ENCODE measurements at places on chromosomes 7 and 10. TPM values are rescaled to one million over a fixed set of nuclear protein-coding genes. Genes with fewer than 3 reads are reported as not detected.

- no peak overlapping the region for H3K27ac ChIP-seq
- H3K36me3 ChIP-seq: no peaks in the 10 kb centered on the region
- no peak overlapping the region for H3K4me3 ChIP-seq
- no peak for DNase-seq
- H3K4me1 ChIP-seq: peaks cover 4% of the 10 kb centered on the region
Measured at GRCh38 chr10:103540722-103541121, 47.2 kb downstream of the NEURL1 start.

GRCh38 chr7:37901236-37901827, 15.3 kb downstream of the SFRP4 start:
- H3K4me1 ChIP-seq: no peaks in the 10 kb centered on the region
- H3K4me3 ChIP-seq: no peak overlapping the region
- DNase-seq: peak; percentile 36
- no peaks in the 10 kb centered on the region for H3K27me3 ChIP-seq

- no peaks in the 10 kb centered on the region for H3K36me3 ChIP-seq
- no peaks in the 10 kb centered on the region for H3K27me3 ChIP-seq
- H3K4me3 ChIP-seq: no peak overlapping the region
Measured at GRCh38 chr7:101857358-101857811, 40.0 kb downstream of the CUX1 start.

- H3K27me3 ChIP-seq: no peaks in the 10 kb centered on the region
- H3K4me3 ChIP-seq: no peak overlapping the region
- DNase-seq: no peak
- no peaks in the 10 kb centered on the region for H3K36me3 ChIP-seq
- H3K27ac ChIP-seq: no peak overlapping the region
Measured at GRCh38 chr7:142746264-142746663, 3.0 kb upstream of the PRSS1 start.

- H3K4me3 ChIP-seq: no peak overlapping the region
- no peaks in the 10 kb centered on the region for H3K36me3 ChIP-seq
- H3K27me3 ChIP-seq: no peaks in the 10 kb centered on the region
- H3K27ac ChIP-seq: no peak overlapping the region
- DNase-seq: no peak
Measured at GRCh38 chr10:3525832-3526449, 259.1 kb downstream of the KLF6 start.

- no peak for DNase-seq
- no peak overlapping the region for H3K27ac ChIP-seq
- H3K36me3 ChIP-seq: no peaks in the 10 kb centered on the region
- peaks cover 45% of the 10 kb centered on the region for H3K4me1 ChIP-seq
- H3K4me3 ChIP-seq: no peak overlapping the region
- H3K27me3 ChIP-seq: no peaks in the 10 kb centered on the region
Measured at GRCh38 chr10:78932861-78933260, 135.9 kb upstream of the ZMIZ1 start.

DNA sequence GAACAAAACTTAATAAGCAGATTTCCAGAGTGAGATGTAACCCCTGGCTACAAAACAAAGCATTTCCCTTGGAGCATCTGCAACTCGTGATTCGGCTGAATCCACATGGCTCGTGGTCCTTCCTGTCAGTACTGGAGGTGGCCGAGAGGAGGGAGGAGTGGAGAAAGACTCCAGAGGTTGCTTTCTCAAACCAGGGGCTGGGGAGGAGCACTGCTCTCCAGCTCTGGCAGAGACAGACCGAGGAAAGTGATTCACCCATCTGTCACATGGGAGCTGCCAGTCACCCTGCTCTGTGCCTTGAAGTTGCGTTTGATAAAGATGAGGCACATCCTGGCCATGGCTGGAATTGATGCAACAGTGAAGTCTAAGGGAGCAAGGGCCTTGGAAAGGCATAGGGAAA, 72.7 kb downstream of the COL13A1 start:
- no peak overlapping the region for H3K4me3 ChIP-seq
- H3K27ac ChIP-seq: no peak overlapping the region
- H3K4me1 ChIP-seq: peaks cover 4% of the 10 kb centered on the region
- peaks cover 7% of the 10 kb centered on the region for H3K27me3 ChIP-seq

DNA sequence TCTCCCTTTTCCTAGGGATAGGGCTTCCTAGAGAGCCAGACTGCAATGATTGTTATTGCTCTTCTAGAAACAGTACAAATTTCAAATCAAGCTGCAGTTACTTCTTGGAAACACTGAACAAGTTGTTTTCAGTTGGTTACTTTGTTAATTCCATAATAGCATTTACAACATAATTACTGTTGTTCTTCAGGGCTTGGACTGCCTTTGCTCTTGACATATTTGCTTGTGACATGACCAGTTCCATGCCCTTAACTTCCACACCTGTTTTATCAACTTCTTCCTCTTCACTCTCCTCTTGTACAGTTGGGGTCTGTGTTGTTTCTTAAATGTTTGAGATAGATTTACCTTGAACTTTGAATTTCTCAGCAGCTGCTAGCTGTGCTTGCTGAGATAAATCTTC, 104.4 kb downstream of the SEC23IP start:
- no peaks in the 10 kb centered on the region for H3K27me3 ChIP-seq
- no peaks in the 10 kb centered on the region for H3K4me1 ChIP-seq
- no peak for DNase-seq
- no peak overlapping the region for H3K4me3 ChIP-seq
- H3K27ac ChIP-seq: no peak overlapping the region
- H3K36me3 ChIP-seq: no peaks in the 10 kb centered on the region

DNA sequence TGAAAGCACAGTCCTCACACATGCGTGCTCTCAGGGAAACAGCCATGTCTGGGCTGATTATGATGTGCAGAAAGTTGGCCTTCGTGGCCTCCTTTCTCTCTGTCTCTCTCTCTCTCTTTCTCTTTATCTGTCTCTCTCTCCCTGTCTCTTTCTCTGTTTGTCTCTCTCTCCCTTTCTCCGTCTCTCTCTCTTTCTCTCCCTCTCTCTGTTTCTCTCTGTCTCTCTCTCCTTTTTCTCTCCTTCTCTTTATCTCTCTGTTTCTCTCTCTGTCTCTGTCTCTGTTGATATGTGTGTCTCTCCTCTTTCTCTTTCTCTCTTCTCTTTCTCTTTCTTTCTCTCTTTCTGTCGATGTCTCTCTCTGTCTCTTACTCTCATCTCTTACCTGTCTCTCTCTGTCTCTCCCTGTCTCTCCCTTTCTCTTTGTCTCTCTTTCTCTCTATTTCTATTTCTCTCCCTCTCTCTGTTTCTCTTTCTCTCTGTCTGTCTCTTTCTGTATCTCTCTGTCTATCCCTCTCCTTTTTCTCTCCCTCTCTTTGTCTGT, 105.4 kb upstream of the MPP7 start:
- no peaks in the 10 kb centered on the region for H3K27me3 ChIP-seq
- peaks cover 1% of the 10 kb centered on the region for H3K4me1 ChIP-seq
- H3K4me3 ChIP-seq: no peak overlapping the region
- H3K36me3 ChIP-seq: no peaks in the 10 kb centered on the region
- DNase-seq: no peak

- H3K27me3 ChIP-seq: no peaks in the 10 kb centered on the region
- no peaks in the 10 kb centered on the region for H3K36me3 ChIP-seq
- H3K4me3 ChIP-seq: no peak overlapping the region
- H3K27ac ChIP-seq: no peak overlapping the region
- no peak for DNase-seq
- no peaks in the 10 kb centered on the region for H3K4me1 ChIP-seq
Measured at GRCh38 chr7:131596785-131597184, 40.4 kb upstream of the PODXL start.

- DNase-seq: no peak
- H3K27me3 ChIP-seq: no peaks in the 10 kb centered on the region
- H3K27ac ChIP-seq: no peak overlapping the region
Measured at GRCh38 chr7:133275008-133275407, 22.1 kb downstream of the EXOC4 start.

GRCh38 chr10:103493362-103493915, at the start of gene NEURL1:
TSS of gene NEURL1 (plus strand) at chr10:103493705. CDS start at chr10:103494388, 683 bp downstream.
- H3K4me1 ChIP-seq: peaks cover 17% of the 10 kb centered on the region
- no peaks in the 10 kb centered on the region for H3K36me3 ChIP-seq
- peaks cover 42% of the 10 kb centered on the region for H3K27me3 ChIP-seq
- no peak within 1 kb of the TSS for H3K27ac ChIP-seq
- peak within 1 kb of the TSS; percentile 41 for H3K4me3 ChIP-seq

- no peaks in the 10 kb centered on the region for H3K36me3 ChIP-seq
- no peak overlapping the region for H3K27ac ChIP-seq
- no peaks in the 10 kb centered on the region for H3K4me1 ChIP-seq
- no peak overlapping the region for H3K4me3 ChIP-seq
- H3K27me3 ChIP-seq: no peaks in the 10 kb centered on the region
- no peak for DNase-seq
Measured at GRCh38 chr10:75662715-75663114, 231.3 kb downstream of the LRMDA start.

- no peaks in the 10 kb centered on the region for H3K27me3 ChIP-seq
- no peak for DNase-seq
- no peaks in the 10 kb centered on the region for H3K36me3 ChIP-seq
- no peak overlapping the region for H3K4me3 ChIP-seq
- H3K27ac ChIP-seq: peak overlapping the region; percentile 61
- H3K4me1 ChIP-seq: peaks cover 15% of the 10 kb centered on the region
Measured at GRCh38 chr7:76403780-76404494, 5.6 kb downstream of the SSC4D start.

GRCh38 chr10:9285690-9286089, 1231.2 kb downstream of the GATA3 start:
- no peaks in the 10 kb centered on the region for H3K4me1 ChIP-seq
- DNase-seq: no peak
- no peak overlapping the region for H3K27ac ChIP-seq
- H3K36me3 ChIP-seq: no peaks in the 10 kb centered on the region
- H3K4me3 ChIP-seq: no peak overlapping the region
- no peaks in the 10 kb centered on the region for H3K27me3 ChIP-seq

DNA sequence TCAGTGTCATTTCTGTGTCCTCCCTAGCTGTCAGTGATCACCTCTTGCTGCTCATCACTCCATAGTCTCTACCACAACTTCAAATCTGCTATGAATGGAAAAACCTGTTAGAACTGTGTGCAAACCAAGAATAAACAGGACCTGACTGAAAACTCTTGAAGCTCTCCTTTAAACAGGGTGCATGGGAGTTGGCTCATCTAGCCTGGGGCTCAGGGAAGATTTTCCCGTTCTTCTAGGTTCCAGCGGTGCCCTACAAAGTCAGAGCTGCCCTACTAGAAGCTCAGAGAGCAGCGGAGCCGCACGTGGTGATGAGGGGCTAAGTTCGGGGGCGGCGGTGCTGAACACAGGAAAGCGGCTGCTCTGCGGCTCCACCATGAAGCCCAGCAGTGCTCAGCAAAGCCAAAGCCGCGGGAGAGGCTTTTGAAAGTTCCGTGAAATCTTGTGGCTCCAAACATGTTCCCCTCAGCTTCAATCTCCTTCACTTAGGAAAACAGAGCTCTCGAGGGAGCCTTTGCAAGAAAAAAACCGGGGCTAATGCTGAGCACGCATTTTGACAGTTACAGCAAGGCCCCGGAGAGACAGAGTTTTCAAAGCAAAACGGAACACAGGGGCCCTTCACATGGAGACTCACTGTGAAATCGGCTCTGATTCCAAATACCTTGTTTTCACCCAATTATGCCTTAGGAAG, 30.5 kb downstream of the RGS10 start:
- no peaks in the 10 kb centered on the region for H3K27me3 ChIP-seq
- H3K4me3 ChIP-seq: no peak overlapping the region
- H3K36me3 ChIP-seq: peaks cover 25% of the 10 kb centered on the region
- peaks cover 10% of the 10 kb centered on the region for H3K4me1 ChIP-seq
- H3K27ac ChIP-seq: no peak overlapping the region

DNA sequence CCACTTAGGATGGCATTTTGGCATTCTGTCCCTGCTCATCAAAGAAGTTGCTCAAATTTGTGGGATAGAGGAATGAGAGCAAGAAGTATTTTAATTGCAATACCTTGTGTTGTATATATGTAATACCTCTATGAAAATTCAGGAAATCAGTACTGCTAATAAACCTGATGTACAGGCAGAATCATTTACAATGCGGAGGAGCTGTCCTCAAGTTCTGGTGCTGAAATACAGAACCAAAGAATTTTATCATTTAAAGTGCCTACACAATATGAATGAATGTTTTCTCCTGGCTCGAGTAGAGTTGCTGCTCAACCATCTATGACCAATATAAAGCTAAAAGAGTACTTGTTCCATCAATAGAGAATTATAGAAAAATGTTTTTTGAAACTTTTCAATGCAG, 305.8 kb downstream of the PLXNA4 start:
- no peaks in the 10 kb centered on the region for H3K4me1 ChIP-seq
- H3K27ac ChIP-seq: no peak overlapping the region
- no peak overlapping the region for H3K4me3 ChIP-seq
- H3K27me3 ChIP-seq: no peaks in the 10 kb centered on the region
- no peaks in the 10 kb centered on the region for H3K36me3 ChIP-seq

GRCh38 chr10:95798096-95798855, 42.3 kb downstream of the ENTPD1 start:
- peaks cover 2% of the 10 kb centered on the region for H3K4me1 ChIP-seq
- no peak for DNase-seq
- no peak overlapping the region for H3K4me3 ChIP-seq
- no peaks in the 10 kb centered on the region for H3K27me3 ChIP-seq

- H3K4me1 ChIP-seq: peaks cover under 1% of the 10 kb centered on the region
- H3K27ac ChIP-seq: no peak overlapping the region
- no peak for DNase-seq
- H3K27me3 ChIP-seq: no peaks in the 10 kb centered on the region
- no peak overlapping the region for H3K4me3 ChIP-seq
Measured at GRCh38 chr7:111018960-111019736, 71.8 kb upstream of the LRRN3 start.

Gene SLC16A9
- 1.5 TPM for total RNA-seq

Gene TECTB
- not detected for total RNA-seq

Gene OR2A1
- total RNA-seq: not detected

Gene SYNPO2L
- total RNA-seq: 0.42 TPM

Gene UPK3BL2
- 22.0 TPM for total RNA-seq

Gene ZNF425
- total RNA-seq: 1.5 TPM

Gene ANKRD30A
- total RNA-seq: not detected

Gene ZNF365
- 2.9 TPM for total RNA-seq

Gene PAX2
- not detected for total RNA-seq

Gene ALOX5
- total RNA-seq: 52.3 TPM

Gene ZNF467
- total RNA-seq: 36.9 TPM

Gene C10orf62
- not detected for total RNA-seq

Gene ING3
- total RNA-seq: 17.8 TPM

Measured in left lung (tissue), 14 donors.